ENCODE measurements at places on chromosomes 4 and X.

GRCh38 chr4:119130365-119131065, 5.1 kb upstream of the MYOZ2 start:
- no peak for DNase-seq

DNA sequence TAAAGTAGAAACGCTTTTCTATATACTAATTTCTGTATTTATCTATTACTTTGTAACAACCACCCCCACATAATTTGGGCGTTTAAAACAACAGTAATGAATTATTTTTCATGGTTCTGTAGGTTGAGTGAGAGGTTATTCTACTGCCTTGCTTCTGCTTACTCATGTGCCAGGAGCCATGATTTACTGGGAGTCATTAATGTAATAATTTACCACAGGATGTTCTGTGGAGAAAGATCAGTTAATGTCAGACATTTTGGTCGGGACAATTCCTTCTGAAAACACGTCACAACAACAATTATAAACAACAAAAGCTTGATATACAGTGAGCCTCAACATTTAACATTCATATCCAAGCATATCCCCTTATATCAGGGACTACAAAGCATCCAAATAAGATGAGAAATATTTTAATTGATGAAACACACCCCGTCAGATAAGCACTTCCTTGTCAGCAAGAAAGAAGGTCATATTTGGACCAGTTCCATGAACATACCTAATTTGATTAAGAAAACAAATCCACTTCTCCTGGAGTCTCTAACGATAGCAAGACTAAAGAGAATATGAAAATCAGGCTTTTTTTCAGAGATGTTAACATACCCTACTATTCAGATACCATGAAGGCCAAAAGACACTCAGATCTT, 238.5 kb downstream of the PRDM5 start:
- DNase-seq: no peak

GRCh38 chr4:71380788-71381187, 42.0 kb downstream of the SLC4A4 start:
- no peak for DNase-seq

DNA sequence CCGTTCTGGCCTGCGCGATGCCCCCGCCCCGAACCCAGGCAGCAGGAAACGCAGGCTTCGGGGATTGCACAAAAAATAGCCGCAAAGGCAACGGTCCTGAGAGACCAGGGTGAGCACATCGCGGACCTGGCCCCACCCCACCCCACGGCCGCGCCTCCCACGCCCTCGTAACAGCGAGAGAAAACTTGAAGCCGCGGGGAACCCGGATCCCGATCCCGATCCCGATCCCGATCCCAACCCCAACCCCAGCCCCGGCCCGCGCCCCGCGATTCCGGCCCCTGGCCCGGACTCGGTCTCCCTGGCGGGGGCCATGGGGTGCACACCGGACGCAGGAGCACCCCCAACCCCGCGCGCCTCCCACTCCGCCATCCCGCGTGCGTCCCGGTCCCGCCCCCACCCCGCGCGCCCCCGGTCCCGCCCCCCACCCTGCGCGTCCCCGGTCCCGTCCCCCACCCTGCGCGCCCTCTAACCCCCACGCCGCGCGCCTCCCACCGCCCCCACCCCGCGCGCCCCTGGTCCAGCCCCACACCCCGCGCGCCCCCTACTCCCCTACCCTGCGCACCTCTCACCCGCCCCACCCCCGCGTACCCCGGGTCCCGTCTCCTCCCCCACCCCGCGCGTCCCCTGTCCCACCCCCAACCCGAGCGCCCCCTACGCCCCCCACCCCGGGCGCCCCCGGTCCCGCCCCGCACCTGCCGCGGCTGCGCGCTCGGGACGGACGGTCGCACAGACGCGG, 29.0 kb downstream of the NOP14 start:
- peak; percentile 49 for DNase-seq

DNA sequence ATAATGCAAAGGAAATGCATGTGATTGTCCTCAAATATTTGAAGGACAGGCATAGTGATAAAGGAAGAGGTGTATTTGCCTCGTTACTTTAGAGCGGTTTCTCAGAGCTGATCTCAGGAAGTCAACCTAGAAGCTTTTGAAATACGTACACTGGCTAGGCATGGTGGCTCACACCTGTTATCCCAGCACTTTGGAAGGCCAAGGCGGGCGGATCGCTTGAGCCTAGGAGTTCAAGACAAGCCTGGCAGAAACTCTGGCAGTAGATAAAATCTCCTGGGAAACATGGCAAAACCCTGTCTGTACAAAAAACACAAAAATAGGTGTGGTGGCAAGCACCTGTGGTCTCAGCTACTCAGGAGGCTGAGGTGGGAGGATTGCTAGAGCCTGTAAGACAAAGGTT, 24.9 kb downstream of the SMARCAD1 start:
- no peak for DNase-seq

DNA sequence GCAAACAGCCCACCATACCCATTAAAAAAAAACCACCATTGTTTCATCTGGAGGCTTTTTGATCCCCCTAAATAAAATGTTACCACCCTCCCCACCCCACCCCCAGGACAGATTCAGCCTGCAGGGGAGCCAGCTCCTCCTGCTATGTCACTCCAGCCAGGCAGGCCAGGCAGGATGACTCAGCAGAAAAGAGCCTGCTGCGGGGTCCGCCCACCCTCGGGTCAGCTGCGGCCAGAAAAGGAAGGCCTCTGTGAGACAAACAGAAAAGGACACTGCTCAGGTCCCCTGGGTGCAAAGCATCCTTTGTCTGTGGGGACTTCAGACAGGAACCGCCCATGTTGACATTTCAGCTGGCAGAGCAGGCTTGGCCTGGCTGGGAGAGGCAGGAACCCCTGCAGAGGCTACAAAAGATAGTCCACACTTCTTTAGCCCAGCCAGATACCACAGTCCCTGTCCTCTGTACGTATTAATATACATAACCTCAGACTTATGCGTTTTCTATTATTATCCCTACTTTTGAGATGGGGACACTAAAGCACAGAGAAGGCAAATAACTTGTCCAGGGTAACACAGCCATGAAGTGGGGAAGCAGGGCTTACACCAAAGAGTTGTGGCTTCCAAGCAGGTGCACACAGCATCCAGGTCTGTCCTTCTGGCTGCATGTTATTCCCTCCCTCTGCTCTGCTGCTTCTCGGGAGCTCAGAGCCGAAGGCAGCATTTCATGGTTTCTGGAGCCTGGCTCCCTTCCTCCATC, 147.7 kb downstream of the CPEB2 start:
- no peak for DNase-seq

DNA sequence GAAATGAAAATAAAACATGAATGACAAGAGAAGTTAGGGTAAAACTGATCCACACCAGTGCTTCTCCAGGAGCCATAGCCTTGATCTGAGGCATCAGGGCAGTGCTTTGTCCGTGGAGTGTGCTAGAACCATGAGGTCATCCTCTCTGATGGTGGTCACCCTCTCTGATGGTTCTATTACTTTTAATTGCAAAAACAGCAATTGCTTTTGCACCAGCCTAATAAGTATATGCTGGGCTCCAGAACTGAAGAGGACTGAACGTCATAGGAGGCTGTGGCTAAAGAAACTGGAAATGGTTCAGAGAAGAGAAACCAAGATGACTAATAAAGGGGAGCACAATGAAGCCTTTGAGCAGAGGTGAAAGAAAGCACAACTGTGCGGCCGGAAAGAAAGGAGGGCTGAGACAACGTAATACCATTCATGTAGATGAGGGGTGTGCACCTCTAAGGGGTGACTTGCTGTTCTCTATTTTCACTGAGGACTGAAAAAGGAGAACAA, 17.0 kb upstream of the TMEM154 start:
- peak; percentile 34 for DNase-seq

DNA sequence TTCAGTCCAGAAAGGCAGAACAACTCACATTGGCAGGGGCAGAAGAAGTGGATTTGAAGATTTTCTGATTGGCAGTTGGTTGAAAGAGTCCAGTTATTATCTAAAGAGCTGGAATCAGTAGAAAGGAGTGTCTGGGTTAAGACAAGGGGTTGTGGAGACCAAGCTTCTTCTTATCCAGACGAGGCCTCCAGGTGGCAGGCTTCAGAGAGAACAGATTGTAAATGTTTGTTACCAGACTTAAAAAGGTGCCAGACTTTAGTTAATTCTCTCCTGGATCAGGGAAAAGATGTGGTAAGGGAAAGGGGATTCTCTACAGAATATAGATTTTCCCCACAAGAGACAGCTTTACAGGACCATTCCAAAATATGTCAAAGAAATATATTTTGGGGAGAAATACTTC, 36.7 kb upstream of the TLR3 start:
- DNase-seq: no peak

- no peak for DNase-seq
Measured at GRCh38 chr4:113375964-113376666, 326.7 kb downstream of the ANK2 start.

DNA sequence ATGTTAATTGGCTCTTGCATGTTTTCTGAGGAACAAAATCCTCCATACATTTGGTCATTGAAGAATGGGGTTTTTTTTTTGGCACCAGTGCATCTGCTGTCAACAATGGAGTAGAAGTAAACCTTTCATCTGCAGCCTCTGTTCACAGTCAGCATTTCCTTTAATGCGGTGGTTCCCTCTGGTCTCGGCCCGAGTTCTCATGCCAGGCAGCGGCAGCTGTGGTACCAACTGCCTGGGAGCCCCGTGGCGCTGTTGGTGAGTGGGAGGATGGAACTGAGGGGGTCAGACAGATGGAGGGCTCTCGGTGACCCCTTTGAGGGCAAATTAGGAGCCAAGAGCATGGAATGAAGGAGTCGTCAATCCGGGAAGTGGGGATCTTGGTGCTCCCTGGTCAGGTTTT, 114.7 kb downstream of the AFF1 start:
- no peak for DNase-seq

- no peak for DNase-seq
Measured at GRCh38 chr4:141711211-141711610, 74.8 kb downstream of the IL15 start.

GRCh38 chrX:65925005-65925404, 114.9 kb downstream of the VSIG4 start:
- DNase-seq: no peak

GRCh38 chr4:153362184-153362583, 17.7 kb downstream of the MND1 start:
- DNase-seq: no peak

GRCh38 chr4:68905939-68906779, 45.4 kb downstream of the UGT2A3 start:
- DNase-seq: no peak

DNA sequence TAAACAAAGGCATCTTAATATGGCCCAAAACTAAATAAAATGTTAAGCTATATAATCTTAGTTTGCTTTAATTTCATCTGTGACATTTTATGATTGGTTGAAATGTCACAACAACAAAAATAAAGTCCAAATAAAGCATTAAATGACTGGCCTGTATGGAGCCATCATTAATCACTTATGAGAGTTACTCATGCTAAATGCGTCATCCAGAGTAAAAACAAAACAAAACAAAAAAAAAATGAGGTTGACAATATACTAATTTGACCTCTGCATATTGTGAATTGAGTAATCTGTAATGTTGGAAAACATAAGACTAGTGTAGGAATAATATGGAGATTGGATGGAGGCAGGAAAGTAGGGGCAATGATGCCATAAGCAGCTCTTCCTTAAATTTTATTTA, 139.7 kb downstream of the MAPK10 start:
- no peak for DNase-seq

GRCh38 chrX:136691028-136691809, 43.3 kb downstream of the CD40LG start:
- DNase-seq: no peak

DNA sequence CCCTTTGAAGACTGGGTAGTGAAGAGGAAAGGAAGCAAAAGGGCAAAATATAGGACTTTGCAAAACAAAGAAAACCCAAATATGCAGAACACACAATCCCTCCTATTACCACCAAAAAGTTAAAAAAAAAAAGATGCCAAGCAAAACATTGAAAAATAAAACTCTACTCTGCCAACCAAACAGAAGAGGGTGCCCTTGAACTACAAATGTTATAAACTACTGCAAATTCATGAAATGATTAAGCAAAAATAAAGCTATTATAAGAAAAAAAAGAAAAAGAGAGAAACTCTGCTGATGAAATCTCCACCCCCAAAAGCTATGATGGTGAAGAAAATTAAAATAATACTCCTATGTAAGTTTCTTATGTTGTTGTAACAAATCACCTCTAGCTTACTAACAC, 168.5 kb upstream of the STK26 start:
- no peak for DNase-seq

- DNase-seq: no peak
Measured at GRCh38 chrX:28549838-28550237, 37.4 kb upstream of the IL1RAPL1 start.

DNA sequence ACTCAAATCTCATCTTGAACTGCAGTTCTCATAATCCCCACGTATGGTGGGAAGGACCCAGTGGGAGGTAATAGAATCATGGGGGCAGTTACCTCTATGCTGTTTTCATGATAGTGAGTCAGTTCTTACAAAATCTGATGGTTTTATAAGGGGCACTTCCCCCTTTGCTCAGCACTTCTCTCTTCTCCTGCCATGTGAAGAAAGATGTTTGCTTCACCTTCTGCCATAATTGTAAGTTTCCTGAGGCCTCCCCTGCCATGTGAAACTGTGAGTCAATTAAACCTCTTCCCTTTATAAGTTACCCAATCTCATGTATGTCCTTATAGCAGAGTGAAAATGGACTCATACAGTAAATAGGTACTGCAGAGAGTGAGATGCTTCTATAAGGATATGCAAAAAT, 1050.6 kb upstream of the GRIA3 start:
- no peak for DNase-seq

GRCh38 chr4:150256841-150257730, 178.8 kb downstream of the DCLK2 start:
- DNase-seq: no peak

DNA sequence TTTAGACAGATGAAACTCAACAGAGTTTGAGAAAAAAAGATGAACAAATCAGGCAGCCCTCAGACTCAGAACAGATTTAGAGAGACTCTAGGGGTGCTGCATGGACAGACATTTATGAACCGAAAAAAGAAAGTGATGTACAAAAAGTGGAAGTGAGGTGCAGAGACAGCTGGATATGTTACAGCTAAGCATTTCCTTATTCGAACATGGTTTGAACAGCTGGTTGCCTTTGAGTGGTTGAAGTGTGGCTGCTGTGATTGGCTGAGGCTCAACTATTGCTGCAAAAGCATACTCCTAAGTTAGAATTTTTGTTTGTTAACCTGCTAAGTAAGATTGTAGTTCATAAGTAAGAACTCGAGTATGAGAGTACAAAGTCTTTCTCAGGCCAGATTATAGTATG, 331.5 kb upstream of the PABPC4L start:
- DNase-seq: no peak

- no peak for DNase-seq
Measured at GRCh38 chrX:126393284-126393683, 159.3 kb downstream of the DCAF12L1 start.

DNA sequence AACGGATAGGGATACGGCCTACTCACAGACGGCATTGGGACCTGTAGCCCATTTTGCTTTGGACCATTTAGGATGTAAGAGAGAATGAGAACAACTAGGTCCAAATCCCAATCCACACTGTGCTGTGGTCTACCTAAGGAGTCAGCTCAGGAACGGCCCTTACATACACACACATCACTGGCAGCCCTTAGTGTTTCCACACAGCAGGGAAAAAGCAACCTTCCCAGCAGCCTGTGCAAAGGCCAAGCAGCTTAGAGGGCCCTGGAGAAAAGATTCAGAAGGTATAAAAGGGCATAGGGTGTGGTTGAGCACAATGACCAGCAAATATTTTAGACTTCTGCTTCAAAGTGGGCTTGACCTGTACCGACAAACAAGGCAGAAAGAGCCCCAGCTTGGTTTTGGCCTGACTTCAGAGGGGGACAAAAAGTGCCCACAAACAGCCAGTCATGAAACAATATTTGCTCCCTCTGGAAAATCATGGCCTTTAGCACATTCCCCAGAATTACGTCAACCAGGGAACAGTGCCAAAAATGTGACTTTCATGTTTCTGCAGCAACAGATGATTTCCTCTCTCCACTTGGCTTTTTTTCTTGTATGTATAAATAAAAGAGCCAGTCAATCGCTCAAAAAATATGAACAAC, 359.5 kb upstream of the FGF16 start:
- no peak for DNase-seq

All from activated T-helper 9 cell treated with anti-CD3 and anti-CD28 coated beads, Interleukin-2, amount 50 U/mL, for 16 hours (primary cell).